ENCODE measurements at places on chromosomes 13 and 19.

DNA sequence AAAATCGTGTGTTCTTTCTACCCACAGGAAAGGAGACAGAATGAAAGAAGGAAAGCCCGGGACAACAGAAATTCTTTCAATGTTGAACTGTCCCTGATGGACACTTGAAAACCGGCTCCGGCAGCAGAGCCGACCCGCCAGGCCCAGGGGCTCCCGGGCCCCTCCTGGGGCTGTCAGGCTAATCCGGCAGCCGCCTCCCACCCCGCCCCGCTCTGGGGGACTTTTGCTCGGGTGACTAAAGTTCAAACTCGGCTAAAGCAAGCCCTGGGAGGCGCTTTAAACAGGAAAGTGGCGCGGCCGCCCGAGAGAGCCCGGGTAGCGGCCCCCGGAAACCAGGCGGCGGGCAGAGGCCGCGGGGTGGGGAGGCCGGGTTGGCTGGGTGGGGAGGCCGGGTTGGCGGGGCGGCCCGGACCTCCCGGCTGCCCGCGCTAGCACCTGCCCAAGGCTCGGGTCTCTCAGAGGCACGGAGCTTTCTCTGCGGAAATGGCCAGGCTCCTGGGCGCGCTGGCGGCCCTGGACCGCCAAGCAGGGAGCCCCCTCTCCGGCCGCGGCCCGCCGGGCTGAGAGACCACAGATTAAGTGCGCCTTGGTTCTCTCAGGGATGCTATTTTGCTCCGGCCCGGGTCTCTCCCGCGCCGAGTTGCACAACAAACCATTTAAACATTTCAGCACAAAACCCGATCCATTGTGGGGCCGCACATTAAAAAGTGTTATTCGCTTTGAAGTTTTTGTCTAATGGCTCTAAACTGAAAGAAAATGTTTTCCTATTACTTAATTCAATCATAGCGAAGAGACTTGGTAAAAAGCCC is 2.6 kb upstream of the GSX1 start:
- DNase-seq = peak; percentile 7

DNA sequence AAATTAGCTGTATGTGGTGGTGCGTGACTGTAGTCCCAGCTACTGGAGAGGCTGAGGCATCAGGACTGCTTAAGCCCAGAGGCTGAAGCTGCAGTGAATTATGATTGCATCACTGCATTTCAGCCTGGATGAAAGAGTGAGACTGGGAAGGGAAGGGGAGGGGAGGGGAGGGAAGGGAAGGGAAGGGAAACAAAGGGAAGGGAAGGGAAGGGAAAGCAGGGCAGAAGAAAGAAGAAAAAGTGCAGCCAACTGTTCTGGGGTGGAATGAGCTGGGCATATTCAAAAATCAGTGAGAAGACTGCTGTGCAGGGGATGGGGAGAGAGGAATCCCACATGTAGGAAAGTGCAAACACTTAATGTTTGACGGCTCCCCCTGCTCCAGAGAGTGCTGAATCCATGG is 905.5 kb downstream of the UQCRFS1 start:
- no peak for DNase-seq

DNA sequence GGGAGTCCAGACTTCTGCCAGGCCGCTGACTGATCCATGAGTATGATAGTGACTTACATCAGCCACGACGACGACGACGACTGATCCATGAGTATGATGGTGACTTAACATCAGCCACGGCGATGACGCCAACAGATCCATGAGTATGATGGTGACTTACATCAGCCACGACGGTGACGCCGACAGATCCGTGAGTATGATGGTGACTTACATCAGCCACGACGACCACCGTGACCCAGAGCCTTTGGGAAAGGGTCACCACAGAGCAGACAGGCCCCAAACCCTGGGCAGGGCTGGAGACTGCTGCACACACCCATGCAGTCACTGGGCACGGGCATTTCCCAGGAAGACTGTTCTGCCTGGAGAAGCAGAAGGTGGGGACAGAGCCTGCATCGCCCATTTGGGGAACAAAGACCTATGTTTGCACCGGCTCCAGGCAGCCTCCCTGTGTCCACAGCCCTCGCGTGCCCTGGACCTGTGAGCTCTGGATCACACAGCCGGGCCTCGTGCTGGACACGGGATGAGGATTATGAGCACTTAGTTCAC is 130.9 kb upstream of the SPACA7 start:
- DNase-seq = no peak

GRCh38 chr13:24348385-24348784 is 39.0 kb downstream of the C1QTNF9 start:
- DNase-seq = no peak

GRCh38 chr13:92459306-92459705 is 767.3 kb upstream of the GPC6 start:
- DNase-seq = no peak

DNA sequence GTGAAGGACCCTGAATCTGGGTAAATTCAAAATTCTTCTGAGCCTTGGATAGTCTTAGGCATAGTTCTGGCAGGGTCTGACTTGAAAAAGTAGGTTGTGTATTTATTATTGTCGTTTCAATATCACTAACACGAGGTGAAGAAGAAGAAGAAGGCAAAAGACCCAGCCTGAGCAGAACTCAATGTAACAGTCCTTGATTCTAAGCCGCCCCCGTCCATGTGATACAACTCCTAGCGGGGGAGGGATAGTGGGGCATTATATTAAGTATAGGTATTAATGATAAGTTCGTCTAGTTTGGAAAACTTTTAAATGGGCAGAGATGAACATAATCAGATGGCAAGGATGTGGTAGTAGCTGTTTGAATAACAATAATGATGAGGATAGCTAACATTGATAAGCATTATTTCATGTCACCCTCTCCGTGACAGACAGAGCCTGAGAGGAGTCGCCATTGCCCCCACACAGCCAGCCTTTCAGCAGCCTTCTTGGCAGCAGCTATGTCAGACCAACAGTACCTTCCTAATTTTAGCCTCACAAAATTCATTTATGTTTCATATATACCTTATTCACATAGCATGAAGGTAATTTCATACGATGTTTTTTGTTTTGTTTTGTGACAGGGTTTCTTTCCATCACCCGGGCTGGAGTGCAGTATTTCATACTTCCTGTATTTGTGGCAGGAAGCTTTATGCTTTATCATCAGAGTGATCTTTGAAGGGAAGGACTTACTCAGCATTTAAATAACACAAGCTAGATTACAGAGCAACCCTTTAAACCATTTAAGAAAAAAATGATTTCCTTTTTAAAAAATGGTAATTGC is 64.4 kb upstream of the NPAS1 start:
- peak; percentile 45 for DNase-seq

DNA sequence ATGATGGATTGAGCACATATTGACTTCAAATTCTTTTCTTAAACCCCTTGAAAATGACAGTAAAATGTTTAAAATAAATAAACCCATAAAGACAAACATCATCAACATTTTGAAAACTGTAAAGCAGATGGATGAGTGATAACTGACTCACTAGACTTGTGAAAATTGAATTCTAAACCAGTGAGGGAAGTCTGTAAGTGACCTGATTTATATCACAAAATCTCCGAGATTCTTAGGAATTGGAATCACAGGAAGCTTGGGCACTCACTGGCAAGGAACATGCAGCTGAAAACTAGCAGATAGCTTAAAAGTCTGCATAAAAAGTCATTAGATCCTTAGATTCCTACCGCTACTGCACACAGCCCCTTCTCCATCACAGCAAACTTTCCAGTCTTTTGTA is 51.3 kb upstream of the TSC22D1 start:
- no peak for DNase-seq

GRCh38 chr13:45021250-45021649 is 31.9 kb downstream of the GPALPP1 start:
- DNase-seq = no peak

GRCh38 chr13:112510987-112511685 is 76.8 kb downstream of the TUBGCP3 start:
- DNase-seq = no peak

GRCh38 chr19:16714702-16715287 is 4.9 kb upstream of the NWD1 start:
- DNase-seq = peak; percentile 34

DNA sequence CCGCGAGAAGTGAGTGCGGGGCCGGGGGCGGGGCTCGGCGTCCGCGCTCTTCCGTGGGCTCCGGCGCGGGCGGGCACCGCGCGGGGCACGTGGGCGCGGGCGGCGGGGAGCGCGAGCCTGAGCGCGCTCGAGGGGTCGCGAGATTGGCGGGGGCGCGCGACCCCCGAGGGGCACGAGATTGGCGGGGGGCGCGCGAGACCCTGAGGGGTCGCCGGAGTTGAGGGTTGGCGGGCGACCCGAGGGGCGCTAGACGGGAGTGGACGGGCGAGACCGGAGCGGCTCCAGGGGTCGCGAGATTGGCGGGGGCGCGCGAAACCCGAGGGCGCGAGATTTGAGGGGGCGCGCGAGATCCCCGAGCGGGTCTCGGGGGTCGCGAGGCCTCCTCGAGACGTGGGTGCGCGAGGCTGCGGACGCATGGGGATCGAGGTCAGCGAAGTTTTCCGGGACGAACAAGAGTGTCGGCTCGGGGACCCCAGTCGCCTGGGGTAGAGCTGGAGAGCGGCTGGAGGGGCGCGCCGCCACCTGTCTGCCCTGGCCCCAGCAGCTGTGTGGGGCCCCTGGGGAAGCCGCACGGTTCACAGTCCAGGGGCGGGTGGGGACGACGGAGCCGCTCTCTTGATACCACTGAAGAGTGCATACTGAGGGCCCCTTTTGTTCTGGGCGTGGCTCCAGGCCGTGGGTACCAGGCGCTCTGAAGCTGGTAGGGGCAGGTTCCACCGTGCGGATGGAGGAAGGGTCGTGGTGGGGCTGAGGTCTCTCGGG is 682 bp downstream of the SSBP4 start:
- peak; percentile 69 for DNase-seq

- no peak for DNase-seq
Observed at GRCh38 chr13:73995736-73996135, 138.5 kb downstream of the KLF12 start.

GRCh38 chr13:111187960-111188541 is 72.9 kb downstream of the ARHGEF7 start:
- DNase-seq = no peak

GRCh38 chr19:2594319-2594718 is 108.2 kb downstream of the GNG7 start:
- DNase-seq = no peak

GRCh38 chr13:49571299-49572240 is 13.8 kb downstream of the RCBTB1 start:
- no peak for DNase-seq

- peak; percentile 82 for DNase-seq
Observed at GRCh38 chr19:46728693-46729339, 11.9 kb upstream of the PRKD2 start.

- peak; percentile 50 for DNase-seq
Observed at GRCh38 chr13:114067886-114068651, 64.4 kb downstream of the RASA3 start.

- DNase-seq = no peak
Observed at GRCh38 chr13:43996221-43996620, 116.5 kb downstream of the LACC1 start.

GRCh38 chr13:73141292-73141771 is 82.5 kb downstream of the KLF5 start:
- DNase-seq = no peak

- no peak for DNase-seq
Observed at GRCh38 chr13:44072536-44072935, 192.8 kb downstream of the LACC1 start.

DNA sequence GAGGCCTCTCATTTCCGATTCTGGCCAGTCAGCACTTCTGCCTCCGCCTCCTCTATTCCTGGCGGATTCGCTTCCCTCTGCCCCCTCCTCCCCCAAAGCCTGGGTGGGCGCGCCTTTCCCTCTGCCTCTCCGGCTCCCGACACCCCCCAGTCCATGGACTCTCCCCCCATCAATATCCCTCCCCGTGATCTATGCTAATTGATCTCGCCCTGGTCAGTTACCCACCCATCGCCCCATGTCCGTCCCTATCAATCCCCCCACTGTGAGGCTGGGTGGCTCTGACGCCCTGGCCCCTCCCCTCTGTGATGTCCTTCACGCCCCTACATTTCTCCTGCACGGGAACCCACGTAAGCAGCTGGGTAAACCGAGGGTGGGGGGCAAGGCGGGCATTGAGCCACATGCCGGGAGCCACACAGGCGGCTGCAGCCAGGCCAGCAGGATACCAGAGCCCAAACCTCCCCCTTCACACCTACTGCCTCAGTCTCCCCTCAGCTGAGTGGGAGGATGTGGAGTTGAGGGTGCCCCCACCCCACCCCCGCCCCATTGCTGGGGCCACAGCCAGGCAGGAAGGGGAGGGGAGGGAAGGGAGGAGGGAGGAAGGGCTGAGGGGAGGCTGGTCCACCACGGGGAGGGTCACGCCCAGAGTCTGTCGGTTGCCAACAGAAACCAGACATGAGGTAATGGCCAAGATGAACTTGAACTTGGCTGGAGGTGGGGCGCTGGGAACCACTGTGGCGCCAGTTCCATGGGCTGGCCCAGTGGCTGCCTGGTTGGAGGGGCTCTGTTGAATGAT is 21.0 kb downstream of the SMIM24 start:
- DNase-seq = no peak

DNA sequence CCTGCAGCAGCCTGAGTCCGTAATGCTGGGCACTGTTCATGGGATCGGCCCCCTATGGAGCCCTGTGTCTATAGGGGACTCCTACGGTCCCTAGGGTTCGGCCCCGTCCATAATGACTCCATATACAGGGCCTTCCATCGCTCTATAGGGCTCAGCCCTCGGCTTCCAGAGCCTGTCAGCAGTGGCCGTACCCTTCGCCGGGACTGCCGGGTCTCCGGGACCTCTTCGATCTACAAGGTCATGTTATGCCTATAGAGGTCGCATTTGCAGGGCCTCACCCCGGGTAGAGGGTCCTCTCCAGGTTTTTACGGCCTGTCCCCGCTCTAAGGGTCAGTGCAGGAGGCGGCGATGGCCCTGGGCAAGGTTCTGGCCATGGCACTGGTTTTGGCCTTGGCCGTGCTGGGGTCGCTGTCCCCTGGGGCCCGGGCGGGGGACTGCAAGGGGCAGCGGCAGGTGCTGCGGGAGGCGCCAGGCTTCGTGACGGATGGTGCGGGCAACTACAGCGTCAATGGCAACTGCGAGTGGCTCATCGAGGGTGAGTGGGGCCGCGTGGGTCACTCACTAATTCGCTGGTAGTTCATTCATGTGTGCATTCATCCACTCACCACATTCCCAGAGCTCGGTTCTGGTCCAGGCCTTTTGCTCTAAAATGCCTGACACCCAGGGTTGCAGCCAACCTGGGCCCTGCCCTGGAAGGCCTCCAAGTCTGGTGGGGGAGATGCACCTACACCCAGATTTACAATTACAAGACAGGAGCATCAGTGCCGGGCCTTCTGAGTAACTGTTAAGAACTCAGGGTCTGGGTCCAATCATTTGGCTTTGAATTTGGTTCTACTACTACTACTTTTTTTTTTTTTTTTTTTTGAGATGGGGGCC is 699 bp downstream of the MEGF8 start:
- DNase-seq = peak; percentile 21

- peak; percentile 56 for DNase-seq
Observed at GRCh38 chr13:84137292-84137691, 255.0 kb upstream of the SLITRK1 start.

DNA sequence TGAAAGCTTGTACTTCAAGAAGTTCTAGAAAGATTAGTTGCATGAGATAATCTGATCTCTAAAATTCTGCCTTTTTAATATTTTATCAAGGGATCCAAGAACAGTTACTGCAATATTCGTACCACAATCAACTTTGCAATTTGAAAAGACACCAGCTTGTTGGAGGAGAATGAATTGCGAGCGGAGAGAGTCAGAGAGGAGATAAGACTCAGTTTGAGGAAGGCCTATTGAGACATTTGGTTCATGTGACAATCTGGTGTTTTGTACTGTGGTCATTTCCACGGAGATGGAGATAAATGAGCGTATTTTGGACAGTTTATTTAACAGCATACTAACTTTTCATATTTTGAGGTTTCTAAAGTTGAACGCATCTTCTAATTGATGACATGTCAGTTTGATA is 1276.0 kb downstream of the EFNB2 start:
- no peak for DNase-seq

- no peak for DNase-seq
Observed at GRCh38 chr13:111640006-111640405, 319.6 kb downstream of the TEX29 start.
